ENCODE measurements at places on chromosomes 3 and 15.

DNA sequence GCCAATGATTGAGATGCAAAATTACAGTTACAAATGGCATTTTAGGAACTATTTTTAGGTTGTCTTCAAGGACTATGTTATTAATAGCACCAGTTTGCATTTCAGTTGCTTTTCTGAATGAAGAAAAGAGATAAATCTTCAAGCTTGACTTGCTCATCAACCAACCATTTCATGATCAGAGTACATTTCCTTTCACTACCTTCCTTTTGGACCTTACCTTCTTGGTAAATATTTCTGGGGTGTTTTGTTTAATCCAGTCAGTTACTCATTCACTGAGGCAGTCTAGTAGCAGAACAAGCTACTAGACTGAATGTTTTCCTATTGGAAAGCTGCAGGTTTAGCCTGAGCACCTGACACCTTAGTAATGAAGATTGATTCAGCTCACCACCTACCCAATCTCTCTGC is 8.2 kb downstream of the SLC27A2 start:
- no peak for DNase-seq

DNA sequence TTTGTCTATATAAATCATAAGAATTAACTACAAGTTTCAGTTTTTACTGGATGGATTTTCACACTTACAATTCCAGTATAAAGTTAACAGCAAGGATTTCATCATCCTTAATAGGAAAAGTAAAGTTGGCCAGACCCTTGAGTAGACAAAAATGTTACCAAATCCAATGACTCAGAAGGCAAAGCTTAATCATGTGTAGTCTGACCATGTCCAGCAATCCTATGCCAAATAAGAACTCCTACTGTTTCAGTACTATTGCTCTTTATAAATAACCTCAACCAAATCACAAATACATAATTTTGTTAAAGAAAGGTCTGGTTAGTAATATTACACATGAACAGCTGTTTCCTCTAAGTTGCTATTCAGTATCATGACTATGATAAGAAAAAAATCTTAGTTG is 35.0 kb downstream of the PLOD2 start:
- no peak for DNase-seq

DNA sequence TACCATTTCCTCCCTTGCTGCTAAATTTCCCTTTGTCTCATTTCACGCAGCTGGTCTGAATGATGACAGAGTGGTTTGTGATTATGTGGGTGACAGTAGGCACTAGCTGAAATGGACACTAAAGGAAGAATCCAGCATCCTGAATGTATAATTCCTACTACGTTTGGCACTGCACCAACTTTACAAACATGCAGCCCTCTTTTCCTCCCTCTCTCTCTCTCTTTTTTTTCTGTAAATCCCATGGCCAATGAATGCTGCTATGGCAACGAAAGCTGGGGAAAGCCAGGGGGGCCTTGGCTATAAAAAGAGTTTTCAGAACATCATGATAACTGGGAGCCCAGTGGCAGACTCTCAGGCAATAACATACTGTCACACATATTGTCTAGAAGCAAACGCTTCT is 367.2 kb upstream of the AGTR1 start:
- no peak for DNase-seq

DNA sequence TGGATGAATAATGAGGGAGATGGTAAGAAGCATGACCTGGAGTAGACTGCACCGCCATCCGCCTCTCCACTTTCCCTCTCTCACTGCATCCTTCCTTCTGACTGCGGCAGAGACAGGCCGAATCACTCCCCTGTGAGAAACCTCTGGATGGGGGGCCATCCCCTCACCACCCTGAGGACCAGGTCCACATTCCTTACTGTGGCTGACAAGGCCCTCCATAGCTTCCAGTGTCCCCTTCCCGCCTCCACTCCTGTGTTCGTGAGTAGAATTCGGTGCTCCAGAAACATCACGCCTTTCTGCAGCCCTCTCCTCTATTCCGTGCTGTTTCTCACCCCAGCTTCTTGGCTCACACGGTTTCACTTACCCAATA is 2.8 kb downstream of the PIGZ start:
- DNase-seq, result no peak

DNA sequence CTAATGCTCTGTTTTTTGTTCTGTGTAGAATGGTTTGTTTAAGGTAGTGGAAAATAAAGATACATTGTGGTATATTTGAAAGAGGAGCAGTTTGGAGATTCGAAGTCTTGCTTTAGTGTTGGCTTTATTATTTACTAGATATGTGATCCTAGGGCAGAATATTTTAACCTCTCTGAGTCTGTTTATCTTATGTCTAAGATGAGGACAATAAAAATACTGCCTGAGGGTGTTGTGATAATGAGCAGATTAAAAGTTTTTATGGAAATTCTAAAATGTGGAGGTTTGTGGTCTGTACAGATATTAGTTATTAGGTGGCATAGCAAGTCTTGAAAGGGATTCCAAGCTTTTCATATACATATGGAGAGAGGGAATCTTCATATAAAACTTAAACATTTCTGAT is 15.0 kb downstream of the TCF12 start:
- DNase-seq, result no peak

GRCh38 chr3:123767009-123767372 is 117.1 kb downstream of the MYLK start:
- DNase-seq, result no peak

DNA sequence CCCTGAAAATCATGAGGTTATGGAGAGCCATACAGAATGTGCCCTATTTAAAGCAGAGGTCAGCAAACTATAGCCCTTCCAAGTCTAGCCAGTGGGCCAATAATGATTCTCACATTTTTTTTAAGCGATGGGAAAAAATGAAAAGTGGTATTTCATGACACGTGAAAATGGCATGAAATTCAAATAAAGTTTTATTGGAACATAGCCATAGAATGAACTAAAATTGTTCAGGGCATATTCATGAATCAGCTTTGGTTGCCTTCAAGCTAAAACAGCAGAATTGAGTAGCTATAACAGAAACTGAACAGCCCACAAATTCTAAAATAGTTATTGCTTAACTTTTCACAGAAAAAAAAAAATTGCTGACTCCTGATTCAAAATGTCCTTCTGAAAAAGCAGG is 104.5 kb downstream of the TFG start:
- no peak for DNase-seq

DNA sequence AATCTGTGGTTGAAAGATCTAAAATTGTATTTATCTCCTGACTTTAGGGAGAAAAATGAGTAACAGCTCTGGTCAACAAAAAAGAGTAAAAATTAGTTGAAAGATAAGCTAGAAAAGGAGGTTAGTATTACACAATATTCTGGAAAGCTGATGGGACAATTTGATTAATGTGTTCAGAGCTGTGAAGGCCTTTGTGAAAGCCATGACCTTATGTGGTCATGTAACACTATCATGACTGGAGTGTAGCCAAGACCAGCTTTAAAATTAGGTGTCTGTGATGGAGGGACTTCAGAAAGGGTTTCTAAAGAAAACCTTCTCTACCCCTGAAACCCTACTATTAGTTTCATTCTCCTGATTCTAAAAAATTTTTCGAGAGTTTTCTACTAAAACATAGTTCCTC is 127.2 kb downstream of the NFKBIZ start:
- no peak for DNase-seq

- no peak for DNase-seq
These were observed 3.7 kb upstream of the SLC9C1 start for GRCh38 chr3:112297714-112298113.

DNA sequence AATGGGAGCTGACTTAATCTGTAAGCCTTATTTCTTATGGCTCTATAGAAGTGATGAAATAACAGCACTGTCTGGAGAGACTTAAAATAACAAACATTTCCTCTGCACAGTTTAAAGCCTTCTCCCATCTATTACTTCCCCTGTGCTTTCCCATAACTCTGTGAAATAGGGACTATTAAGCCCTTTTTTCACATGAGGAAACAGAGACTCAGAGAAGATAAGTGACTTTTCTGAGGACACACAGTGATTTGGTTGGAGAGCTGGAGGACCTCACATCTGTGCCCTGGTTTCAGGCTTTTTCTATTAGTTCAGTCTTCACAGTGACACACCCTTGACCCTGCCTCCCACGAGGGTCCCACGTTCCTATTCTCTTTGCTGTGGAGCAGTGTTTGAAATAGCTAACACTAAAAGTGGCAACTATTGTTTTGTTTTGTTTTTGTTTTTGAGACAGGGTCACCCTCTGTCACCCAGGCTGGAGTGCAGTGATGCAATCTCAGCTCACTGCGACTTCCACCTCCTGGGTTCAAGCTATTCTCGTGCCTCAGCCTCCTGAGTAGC is 82.9 kb downstream of the ST6GAL1 start:
- DNase-seq, result no peak

DNA sequence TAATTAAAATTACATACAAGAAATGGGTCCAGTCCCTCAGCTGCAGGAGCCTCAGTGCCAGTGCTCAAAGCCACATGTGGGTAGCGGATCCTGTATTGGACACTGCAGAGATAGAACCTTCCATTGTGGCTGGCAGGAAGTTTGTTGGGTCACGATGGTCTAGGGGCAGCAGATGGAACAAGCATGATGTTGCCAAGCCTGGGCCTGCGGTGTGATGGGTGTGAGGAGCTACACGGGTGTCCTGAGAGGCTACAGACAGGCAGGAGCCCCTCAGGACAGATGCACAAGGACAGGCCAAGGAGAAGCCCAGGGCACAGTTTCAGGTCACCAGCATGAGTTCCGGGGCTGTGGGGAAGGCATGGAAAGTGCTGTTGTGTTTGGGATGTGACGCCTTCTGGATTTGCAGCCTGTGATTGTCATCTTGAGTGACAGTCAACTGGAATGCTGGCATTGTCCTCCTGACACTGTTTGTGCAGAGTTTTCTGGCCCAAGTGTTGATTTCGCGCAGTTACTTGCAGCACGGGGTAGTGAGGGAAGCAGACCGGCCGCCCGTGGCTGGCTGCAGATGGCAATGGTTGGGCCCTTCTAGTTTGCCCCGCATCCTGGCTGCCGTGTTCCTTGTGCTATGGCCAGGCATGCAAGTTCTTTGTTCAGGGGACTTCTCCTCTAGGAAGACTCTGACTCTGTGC is 177.1 kb downstream of the NSMCE3 start:
- no peak for DNase-seq

- DNase-seq, result no peak
These were observed 38.8 kb downstream of the PRKCD start for GRCh38 chr3:53199834-53200233.

- DNase-seq, result no peak
These were observed 5.8 kb downstream of the OR5H6 start for GRCh38 chr3:98269846-98270245.

DNA sequence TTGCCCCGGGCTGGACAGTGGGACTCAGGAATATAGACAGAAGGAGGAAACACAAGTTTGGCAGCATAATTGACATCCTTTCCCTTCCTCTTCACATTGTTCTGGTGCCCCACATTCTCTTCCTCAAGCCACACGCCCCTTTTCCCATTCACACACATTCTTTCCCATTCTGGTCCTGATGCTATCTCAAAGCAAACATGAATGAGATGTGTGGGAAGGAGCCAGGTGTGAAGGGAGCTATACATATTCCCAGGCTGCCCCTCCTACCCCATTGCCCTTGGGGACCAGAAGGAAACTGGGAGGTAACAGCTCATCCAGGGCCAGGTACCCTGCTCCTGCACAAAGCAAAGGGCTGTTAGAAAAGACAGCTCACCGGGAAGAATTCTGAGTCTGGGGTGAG is 23.4 kb upstream of the CLK3 start:
- DNase-seq, result no peak

GRCh38 chr15:87863152-87863551 is 393.4 kb downstream of the NTRK3 start:
- DNase-seq, result no peak

DNA sequence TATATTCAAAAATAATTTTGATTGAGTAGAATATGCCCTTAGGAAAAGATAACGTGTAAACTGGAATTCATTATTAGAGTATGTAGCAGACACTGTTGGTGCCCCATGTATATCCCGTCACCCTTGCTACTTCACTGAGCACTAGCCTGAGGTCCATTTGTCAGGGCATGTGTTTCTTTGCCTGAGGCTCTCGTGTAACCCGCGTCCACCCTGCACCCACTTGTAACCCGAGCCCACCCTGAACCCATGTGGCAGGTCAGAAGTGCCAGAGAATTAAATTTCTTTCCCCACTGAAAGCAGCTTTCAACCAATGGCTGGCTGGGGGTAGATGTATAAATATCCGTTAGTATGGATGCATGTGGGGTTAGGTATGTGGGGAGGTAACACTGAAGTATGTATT is 474.2 kb upstream of the ZNF385D start:
- DNase-seq, result no peak

GRCh38 chr3:72299823-72300222 is 514.9 kb upstream of the PROK2 start:
- no peak for DNase-seq

GRCh38 chr3:129583289-129583688 is 23.2 kb downstream of the PLXND1 start:
- no peak for DNase-seq

GRCh38 chr3:178297199-178297598 is 239.0 kb upstream of the KCNMB2 start:
- DNase-seq, result no peak

GRCh38 chr3:159837725-159838124 is 150.9 kb upstream of the IL12A start:
- DNase-seq, result no peak

- no peak for DNase-seq
These were observed 69.7 kb upstream of the TPM1 start for GRCh38 chr15:62972814-62973213.

DNA sequence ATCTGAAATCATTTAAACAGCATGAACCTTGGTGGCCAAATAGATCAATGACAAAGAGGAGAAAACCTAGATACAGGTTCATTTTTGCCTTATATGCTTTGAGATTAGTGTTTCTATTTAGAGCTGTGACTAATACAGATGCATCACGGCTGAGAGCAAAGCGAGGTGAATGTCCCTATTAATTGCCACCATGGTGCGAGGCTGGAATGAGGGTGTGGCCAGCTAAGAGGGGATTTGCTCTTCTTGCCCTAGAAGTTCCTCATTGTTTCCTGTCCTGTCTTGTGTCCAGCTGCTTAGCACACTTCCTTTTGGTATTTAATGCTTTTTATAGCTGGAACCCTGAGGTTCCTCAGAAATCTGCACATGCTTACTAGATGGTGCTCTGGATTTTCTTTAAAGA is 339.1 kb upstream of the RGMA start:
- DNase-seq, result no peak

- no peak for DNase-seq
These were observed 80.8 kb downstream of the RFTN1 start for GRCh38 chr3:16432714-16433113.

DNA sequence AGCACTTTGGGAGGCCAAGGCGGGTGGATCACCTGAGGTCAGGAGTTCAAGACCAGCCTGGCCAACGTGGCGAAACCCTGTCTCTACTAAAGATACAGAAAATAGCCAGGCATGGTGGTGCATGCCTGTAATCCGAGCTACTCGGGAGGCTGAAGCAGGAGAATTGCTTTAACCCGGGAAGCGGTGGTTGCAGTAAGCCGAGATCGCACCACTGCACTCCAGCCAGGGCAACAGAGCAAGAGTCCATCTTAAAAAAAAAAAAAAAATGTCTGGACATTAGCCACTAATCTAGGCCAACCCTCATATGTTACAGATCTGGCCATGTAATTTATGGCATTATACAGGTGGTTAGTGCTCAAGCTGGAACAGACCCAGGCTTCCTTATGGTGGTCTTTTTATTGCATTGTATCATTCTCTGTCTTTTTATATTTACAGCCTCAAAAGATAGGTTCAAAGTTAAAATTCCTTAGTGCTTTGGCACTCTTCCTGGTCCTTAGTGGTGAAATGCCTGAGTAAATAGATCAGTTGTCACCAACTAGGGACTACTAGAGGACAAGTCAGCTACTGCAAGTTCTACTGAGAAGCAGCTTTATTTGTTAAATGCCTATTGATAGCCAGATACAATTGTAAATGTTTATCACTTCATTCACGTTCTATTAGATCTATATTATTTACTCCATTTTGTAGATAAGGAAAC is 16.0 kb downstream of the STARD9 start:
- no peak for DNase-seq

Data from DMS79 (cell line).